Astrocyte of the spinal cord (primary cell): ENCODE measurements at places on chromosomes 7 and 10.

- DNase-seq, result no peak
Measured at GRCh38 chr7:101970801-101971200, 153.4 kb downstream of the CUX1 start.

GRCh38 chr7:106370542-106370941 is 85.8 kb upstream of the NAMPT start:
- DNase-seq, result no peak

GRCh38 chr7:135321556-135321955 is 87.9 kb downstream of the STRA8 start:
- DNase-seq, result peak; percentile 42

GRCh38 chr10:97277551-97277950 is 14.9 kb downstream of the ARHGAP19 start:
- no peak for DNase-seq

DNA sequence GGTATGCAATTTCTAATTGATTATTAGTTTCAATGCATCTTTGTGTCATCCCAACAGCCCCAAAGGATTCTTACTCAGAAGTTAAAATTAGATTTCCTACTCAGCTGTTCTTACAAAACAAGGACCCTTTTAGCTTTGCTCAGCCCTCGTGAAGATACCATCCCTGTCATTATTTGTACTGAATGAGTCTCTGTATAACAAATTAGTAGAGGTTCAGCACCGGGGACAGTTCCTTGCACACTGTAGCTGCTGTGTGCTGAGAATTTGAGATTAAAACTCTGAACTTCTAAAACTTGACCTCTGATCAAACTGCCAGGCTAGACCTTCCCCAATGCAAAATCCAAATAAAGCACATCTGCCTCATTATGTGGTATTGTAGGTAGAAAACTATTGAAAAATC is 299.1 kb downstream of the LHFPL3 start:
- DNase-seq, result peak; percentile 31

DNA sequence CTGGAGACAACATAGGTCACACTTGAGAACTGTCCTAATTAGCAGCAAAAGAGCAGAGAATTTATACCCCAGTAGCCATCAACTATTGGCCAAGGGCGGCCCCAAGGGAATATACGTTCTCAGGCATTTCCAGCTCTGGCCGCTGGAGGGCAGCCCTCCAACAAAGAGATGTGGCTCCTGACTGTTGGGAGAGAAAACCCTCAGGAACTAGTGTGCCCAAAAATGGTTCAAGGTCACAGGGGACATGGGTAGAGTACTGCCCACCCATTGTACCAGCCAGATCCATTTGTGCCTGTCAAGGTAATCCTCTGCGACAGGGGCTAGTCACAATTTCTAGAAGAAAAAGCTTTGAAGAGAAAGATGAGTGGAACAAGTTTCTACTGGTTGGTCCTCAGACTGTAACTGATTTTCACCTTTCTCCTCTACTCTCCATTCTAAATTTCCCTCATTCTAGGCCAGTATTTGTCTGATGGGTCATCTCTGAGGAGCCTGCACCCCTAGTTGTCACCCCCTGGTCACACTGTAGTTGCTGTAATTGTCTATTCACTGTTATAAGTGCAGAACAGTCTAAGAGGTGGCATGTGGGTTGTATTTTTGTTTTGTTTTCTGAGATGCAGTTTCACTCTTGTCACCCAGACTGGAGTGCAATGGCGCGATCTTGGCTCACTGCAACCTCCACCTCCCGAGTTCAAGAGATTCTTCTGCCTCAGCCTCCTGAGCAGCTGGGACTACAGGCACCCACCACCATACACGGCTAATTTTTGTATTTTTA is 14.7 kb upstream of the C7orf33 start:
- DNase-seq, result peak; percentile 60

GRCh38 chr10:36224431-36224985 is 582.4 kb upstream of the FZD8 start:
- peak; percentile 0 for DNase-seq

DNA sequence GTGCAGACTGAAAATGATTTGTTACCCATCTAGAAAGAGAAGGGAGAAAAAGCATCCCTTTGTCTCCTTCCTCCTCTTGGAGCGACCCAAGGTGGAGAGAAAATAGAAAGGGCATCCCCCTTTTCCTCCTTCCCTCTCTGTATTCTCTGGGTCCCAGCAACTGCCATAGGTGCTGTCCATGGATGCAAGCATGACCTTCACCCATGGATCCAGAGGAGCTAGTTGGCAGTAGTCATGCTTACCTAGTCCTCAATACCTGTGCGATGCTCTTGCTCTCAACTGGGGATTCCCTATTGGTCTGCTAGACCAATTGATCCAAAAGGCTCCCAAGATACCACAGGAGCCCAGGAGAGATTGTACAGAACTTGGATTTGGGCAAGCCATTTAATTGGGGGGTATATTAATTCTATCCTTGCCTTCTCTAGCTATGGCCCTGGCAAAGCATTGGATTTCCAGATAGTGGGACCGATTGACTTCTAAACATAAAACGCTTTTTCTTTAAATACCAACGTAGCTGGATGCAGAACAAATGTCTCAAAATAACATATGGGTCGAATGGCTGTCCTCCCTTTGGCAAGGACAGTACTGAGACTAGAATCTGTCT is 547.8 kb upstream of the IGFBP3 start:
- DNase-seq, result peak; percentile 52

GRCh38 chr7:44057181-44057848 is 8.1 kb downstream of the PGAM2 start:
- DNase-seq, result no peak

DNA sequence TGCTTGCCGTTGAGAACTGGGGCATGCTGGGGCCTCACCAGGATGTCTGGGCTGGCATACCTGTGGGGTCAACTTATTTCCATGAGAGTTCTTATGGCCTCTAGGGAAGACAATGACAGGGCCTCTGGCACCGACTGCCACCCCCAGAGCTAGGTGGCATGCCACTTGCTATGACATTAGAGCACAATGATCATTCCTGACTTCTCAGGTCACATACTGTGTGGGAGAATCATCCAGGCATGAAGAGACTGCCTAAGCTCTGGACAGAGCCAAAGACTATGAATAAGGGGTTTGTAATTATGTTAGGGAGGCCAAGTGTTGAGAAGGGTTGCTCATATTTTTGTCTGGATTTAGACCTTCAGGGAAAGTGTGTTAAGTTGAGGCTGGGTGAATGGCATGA is 97.5 kb downstream of the PTPN20 start:
- DNase-seq, result no peak

DNA sequence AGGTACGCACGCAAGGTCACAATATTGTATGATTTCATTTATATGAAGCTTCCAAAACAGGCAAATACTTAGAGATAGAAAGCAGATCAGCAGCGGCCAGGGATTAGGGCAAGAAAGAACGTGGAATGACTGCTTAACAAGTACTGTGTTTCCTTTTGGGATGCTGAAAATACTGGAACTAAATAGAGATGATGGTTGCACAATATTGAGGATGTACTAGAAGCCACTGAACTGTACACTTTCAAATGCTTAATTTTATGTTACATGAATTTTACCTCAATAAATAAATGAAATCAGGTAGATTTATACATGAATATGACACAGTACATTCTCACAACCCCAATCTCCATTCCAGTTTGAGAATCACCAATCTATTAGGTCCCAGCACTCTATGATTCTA is 15.6 kb downstream of the SEM1 start:
- DNase-seq, result no peak

GRCh38 chr10:128576943-128577670 is 450.9 kb upstream of the MKI67 start:
- DNase-seq, result no peak

DNA sequence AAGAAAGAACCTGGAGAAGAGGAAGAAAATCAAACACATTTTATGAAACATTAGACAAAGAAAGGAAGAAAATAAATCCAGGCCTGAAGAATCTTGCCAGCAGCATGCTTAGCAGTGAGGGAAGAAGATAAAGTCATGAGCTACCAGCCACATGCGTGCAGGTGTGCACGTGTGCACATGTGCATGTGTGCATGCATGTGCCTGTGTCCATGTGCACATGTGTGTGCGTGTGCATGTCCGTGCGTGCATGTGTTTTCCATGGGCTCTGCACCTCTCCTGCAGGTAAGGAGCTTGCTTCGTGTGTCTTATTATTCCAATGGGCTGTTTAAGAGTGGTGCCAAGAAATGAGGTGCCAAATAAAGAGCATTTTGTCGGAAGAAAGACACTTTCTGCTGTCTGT is 322.2 kb downstream of the FGFR2 start:
- no peak for DNase-seq

GRCh38 chr7:82419200-82419599 is 24.4 kb downstream of the CACNA2D1 start:
- DNase-seq, result no peak

- DNase-seq, result no peak
Measured at GRCh38 chr7:154874409-154875113, 128.4 kb downstream of the PAXIP1 start.

DNA sequence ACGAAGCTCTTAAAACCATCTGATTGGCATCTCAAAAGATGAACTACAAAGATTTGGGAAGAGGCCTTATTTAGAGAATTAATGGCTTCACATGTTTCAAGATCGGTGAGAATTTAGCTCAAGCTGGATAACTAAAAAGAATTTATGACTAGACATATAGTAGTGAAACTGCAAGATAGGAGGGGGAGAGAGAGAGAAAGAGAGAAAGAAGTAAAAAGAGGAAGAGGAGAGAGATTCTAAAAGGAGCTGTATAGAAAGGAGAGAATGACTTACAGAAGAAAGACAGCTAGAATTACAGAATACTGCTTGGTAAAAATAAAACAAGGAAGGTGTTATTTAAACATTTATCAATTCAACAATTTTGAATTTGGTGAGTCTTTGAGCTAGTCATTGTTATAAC is 592.3 kb downstream of the SH2D4B start:
- no peak for DNase-seq

GRCh38 chr7:30877015-30877769 is 34.5 kb upstream of the AQP1 start:
- DNase-seq, result no peak

DNA sequence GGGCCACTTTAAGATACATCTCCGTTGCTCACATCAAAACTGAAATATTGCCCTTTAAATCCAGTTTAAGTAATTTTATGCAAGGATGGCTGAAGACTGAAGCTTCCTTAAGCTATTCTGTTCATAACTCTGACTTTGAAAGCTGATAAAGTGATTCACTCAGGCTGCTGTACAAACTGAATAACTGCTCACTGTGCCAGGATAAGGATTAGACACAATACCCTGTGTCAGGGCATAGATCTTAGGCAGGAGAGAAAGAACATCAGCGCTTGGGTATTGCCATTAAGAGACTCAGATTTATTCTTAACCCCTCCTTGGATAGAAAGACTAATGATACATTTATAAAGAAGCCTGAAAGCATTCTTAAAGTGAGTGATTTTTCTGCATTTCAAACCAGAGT is 614.5 kb upstream of the ZWINT start:
- DNase-seq, result no peak

DNA sequence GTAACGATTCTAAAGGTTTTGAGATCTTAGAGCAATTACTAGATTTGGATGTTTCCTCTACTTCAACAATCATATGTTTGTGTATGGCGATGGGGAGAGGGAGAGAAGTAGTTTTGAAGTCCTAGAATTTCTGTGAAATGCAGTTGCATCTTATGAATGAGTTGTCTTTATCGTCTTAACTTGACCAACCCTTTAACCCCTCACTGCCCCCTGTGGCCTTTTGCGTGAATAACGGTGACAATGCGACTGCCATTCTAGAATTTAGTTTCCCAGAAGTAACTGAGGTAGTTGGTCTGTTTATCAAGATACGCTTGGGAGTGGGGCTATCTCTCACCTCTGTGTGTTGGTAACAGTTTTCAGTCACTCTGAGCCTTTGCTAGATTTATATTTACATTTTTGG is 204.6 kb downstream of the HDAC9 start:
- DNase-seq, result no peak

DNA sequence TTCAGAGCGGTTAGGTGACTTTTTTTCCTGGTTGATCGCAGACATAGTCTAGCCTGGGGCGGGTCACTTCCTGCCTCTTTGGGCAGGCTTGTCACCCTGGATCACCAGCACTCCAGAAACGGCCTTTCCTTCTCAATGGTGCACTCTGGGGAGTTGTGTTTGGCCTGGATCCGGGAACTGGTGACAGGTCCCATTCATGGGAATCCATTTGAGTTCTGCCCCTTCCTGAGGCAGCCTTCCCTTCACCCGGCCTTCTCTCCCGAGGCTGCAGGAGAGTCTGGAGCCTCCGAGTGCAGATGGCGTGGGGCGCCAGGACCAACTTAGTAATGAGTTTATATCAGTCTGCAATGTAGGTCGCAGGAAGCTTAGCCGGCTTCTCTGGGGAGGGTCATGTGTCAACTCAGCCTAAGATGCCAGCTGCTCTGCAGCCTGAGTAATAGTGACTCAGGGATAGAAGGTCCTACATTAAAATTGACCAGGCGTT is 54.2 kb downstream of the TACR2 start:
- peak; percentile 71 for DNase-seq

- DNase-seq, result no peak
Measured at GRCh38 chr7:1569440-1569832, 396 bp downstream of the PSMG3 start.

DNA sequence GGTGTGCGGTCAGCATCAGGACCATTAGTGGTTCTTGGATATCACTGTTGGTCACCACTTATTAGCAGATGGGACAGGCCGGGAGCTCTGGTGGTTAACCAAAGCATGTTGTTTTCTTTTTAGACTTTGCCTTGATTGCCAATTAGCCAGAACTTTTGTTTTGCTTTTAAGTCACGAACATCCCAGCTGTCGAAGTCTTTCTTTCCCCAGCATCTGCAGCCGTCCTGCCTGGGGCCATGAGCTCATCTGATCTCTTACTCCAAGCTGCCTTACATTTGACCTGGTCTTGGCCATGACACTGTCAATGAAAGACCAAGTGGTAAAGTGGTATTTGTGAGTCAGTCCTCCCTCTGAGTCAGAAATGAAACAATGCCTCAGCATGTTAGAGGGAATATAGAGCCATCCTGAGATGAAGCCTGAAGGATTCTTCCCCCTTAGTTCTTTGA is 53.9 kb upstream of the CREB5 start:
- peak; percentile 96 for DNase-seq

DNA sequence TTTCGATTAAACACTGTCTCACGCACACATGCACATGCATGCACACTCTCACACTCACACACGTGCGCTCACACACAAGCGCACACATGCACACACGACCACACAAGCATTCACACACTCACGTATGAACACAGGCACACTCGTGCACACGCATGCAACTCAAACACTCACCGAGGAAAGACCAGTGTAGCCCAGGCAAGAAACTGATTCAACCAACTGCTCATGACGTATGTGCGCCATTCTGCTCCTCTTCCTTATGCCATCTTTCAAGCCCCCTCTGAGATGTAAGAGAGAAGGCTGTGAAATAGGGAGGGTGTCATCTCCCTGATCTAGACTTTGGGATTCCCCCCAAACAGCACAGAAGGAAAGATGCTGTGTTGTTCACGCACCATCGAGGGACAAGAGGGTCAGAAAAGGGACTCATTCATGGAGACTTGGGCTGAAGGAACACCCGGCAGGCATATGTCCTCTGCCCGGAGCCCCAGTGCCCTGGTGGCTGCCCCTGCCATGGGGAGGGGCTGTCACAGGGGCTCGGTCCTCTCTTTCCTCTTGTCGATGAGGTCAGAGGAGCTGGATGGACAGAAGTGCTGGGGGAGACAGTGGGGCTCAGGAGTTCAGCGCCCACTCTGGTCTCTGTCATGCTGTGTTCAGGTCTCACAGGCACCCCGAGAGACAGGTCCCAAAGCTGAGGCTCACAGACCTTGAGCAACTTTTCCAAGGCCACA is 130.1 kb upstream of the SHH start:
- DNase-seq, result no peak
